MG63 (cell line): ENCODE measurements at places on chromosomes 11 and 22. TPM values are rescaled to one million over a fixed set of nuclear protein-coding genes. Genes with fewer than 3 reads are reported as not detected.

PSMA1 gene
- 271 and 295 TPM in 2 replicates for total RNA-seq

TKFC gene
- 12.9 and 36.0 TPM in 2 replicates for total RNA-seq

OR52H1 gene
- total RNA-seq: not detected in 2 replicates

UPB1 gene
- not detected in 2 replicates for total RNA-seq

PKDREJ gene
- total RNA-seq: not detected in 2 replicates

SLC5A1 gene
- total RNA-seq: not detected in 2 replicates

IFITM10 gene
- 0.03 and 1.8 TPM in 2 replicates for total RNA-seq

TTC28 gene
- 2.9 and 3.1 TPM in 2 replicates for total RNA-seq

NCF4 gene
- total RNA-seq: not detected in 2 replicates

ACR gene
- total RNA-seq: not detected in 2 replicates
